ENCODE measurements at places on chromosomes 7 and 10.

DNA sequence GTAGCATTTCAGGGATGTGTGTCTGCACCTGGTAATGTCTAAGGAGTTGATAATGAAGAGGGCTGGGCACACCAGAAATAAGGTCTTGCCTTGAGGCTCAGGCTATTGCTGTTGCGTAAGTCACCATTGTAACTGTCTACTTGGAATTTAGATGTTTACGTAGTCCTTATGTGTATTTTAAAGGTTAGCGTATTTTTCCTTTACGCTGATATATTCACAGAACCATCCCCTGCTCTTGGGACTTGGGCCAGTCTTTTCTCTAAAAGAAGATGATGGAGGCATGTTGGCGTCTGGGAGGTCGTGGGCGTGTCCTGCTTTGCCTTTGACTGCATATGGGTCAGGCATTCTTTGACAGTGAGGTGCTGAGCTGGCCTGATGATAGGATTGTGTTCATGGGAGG is 14.7 kb downstream of the WDR37 start:
- no peak for DNase-seq

DNA sequence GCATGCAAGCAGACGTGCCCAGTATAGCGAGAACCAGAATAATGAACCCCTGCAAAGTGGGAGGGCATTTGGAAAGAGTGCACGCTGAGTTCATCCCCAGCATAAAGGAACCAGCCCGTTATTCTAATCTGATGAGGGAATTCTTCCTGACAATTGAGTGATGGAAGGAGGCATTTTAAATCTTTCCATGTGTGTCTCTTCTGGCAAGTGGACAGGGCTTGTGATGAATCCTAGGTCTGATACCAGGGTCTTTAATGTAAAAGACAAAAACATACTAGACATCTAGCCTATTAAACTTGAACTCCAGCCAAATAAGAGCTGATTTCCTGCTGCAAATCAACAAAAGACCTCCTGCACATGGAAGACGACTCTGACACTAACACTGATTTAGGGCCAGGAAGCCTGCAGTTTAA is 301.2 kb downstream of the DPP6 start:
- DNase-seq: no peak

- DNase-seq: no peak
Measured at GRCh38 chr7:150435390-150436073, 14.9 kb upstream of the GIMAP8 start.

DNA sequence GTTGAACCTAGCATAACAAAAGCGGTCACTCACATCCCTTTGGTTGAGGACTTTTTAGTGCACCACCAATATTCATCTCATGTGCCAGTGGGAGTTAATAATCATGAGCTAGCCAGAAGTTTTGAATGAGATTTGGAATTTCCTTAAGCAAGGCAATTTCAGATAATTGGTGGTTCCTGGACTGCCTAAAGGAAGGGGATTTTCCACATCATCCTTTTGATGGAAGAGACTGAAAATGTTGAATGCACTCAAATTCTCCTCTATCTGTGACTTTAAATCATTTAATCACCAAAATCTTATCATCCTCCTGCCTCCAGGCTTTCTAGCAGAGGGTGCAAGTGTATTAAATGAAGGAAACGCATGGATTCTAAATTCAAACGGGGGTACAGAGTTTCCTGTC is 260.7 kb downstream of the CCDC3 start:
- no peak for DNase-seq

DNA sequence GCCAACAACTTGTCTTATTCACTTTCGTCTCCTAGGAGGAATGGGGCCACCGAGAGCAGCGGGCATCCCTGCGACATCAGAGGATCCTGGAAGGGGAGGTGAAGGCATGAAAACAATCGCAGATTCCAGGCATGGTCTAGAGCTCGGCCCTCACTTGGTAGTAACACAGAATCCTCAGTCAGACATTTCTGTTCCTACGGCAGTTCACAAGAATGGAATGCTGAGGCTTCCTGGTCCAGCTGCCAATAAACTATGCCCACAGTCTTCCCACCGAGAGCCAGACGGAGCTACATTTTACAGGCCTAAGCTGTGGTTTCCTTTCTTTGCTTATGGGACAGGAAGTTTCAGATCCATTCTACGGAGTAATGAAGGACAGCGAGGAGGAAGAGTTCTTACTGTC is 75.8 kb downstream of the OR13A1 start:
- no peak for DNase-seq

GRCh38 chr7:137142376-137142775 is 201.2 kb downstream of the PTN start:
- DNase-seq: no peak

DNA sequence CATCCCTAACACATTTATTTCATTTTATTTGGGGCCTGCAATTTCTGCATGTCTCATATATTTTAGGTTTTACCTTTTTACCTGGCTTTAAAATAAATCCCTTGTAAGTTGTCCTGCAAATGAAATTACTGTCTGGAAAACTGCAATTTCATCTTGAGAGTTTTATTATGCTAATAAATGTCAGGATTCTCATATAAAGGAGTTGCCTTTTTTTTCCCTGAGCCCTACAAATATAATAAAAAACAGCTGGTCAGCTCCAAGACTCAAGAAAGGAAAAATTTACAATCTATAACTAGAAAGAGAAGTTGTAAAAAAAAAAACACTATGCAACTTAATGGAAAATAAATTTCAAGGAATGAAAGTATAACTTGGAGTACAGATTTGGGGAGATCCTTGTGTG is 108.7 kb downstream of the SH2D4B start:
- DNase-seq: no peak

GRCh38 chr7:30970594-30971094 is 6.9 kb downstream of the GHRHR start:
- DNase-seq: peak; percentile 32

- DNase-seq: no peak
Measured at GRCh38 chr10:25692761-25693160, 241.3 kb upstream of the MYO3A start.

DNA sequence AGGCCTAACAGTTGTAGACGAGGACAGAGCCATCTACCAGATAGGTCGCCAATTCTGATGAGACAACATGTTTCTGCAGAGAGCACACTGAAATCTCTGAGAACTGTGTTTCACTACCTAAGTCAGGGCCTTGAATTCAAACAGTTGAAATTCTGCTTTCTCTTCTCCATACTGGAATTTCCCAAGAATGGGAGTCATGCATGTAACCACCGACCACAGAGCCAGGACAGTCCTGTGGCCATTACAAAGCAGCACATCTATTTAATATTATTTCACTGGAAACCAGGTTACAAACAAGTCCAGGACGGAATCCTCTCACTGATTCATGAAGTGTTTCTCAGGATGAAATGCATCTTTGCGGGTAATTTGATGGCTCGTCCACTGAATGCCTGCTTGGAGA is 62.0 kb upstream of the ST8SIA6 start:
- no peak for DNase-seq

- DNase-seq: no peak
Measured at GRCh38 chr10:103761075-103761920, 94.1 kb downstream of the SH3PXD2A start.

All from nephron progenitor cell (in vitro differentiated cells).